ENCODE measurements at places on chromosomes 2 and 18.

DNA sequence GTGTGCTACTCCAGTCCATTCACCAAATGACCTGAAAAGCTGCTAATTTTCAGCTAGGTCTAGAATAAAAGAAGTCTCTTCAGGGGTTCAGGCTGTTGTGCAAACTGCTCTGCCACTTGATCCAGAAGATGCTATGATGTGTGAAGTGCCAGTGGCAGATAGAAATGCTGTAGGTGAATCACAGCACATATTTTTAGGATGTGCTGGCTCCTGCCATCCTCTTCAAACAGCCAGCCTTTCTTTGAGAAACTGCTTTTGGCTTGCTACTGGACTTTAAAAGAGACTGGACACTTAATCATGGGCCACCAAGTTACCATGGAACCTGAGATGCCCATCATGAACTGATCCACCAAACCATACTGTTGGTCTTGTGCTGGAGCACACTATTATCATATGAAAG is 322.1 kb downstream of the EN1 start:
- no peaks in the 10 kb centered on the region for H3K4me1 ChIP-seq
- H3K36me3 ChIP-seq: no peaks in the 10 kb centered on the region
- H3K4me3 ChIP-seq: no peak overlapping the region
- DNase-seq: no peak
- no peak overlapping the region for H3K27ac ChIP-seq
- H3K27me3 ChIP-seq: no peaks in the 10 kb centered on the region

- no peaks in the 10 kb centered on the region for H3K36me3 ChIP-seq
- H3K27me3 ChIP-seq: no peaks in the 10 kb centered on the region
- no peak for DNase-seq
- H3K4me1 ChIP-seq: no peaks in the 10 kb centered on the region
- no peak overlapping the region for H3K4me3 ChIP-seq
Observed at GRCh38 chr2:12828980-12829379, 112.2 kb downstream of the TRIB2 start.

DNA sequence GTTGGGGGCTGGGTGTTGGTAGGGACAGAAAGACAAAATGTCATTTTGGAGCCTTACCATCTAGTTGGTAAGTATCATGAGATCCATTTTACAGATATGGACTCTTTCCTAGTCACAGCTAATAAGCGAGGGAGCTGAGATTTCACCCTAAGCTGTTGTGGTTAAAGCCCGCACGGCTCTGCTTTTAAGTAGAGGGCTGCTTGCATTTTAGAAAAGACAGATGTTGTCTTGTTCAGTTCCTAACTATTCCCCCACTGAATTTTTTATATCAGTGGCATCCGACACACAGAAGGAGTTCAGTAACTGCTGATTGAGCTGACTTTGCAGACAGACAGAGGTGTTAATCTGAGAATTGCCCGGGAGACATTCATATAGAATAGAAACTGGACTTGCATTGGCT is 3.7 kb downstream of the QPCT start:
- no peaks in the 10 kb centered on the region for H3K27me3 ChIP-seq
- peaks cover 76% of the 10 kb centered on the region for H3K4me1 ChIP-seq
- H3K36me3 ChIP-seq: peaks cover 5% of the 10 kb centered on the region
- no peak overlapping the region for H3K27ac ChIP-seq

GRCh38 chr18:58101291-58101794 is 57.3 kb downstream of the NEDD4L start:
- H3K27me3 ChIP-seq: peaks cover 9% of the 10 kb centered on the region
- no peak for DNase-seq
- no peak overlapping the region for H3K4me3 ChIP-seq
- H3K27ac ChIP-seq: no peak overlapping the region
- H3K4me1 ChIP-seq: peaks cover 14% of the 10 kb centered on the region

GRCh38 chr2:207103132-207103531 is 62.6 kb downstream of the KLF7 start:
- H3K27ac ChIP-seq: no peak overlapping the region
- H3K36me3 ChIP-seq: peaks cover 80% of the 10 kb centered on the region
- H3K4me3 ChIP-seq: no peak overlapping the region
- H3K27me3 ChIP-seq: no peaks in the 10 kb centered on the region

- H3K27ac ChIP-seq: no peak overlapping the region
- H3K36me3 ChIP-seq: no peaks in the 10 kb centered on the region
- H3K27me3 ChIP-seq: no peaks in the 10 kb centered on the region
- no peak for DNase-seq
Observed at GRCh38 chr18:10101729-10102128, 187.9 kb downstream of the VAPA start.

- no peaks in the 10 kb centered on the region for H3K4me1 ChIP-seq
- DNase-seq: no peak
- H3K36me3 ChIP-seq: no peaks in the 10 kb centered on the region
- no peak overlapping the region for H3K4me3 ChIP-seq
- H3K27me3 ChIP-seq: no peaks in the 10 kb centered on the region
Observed at GRCh38 chr2:142778289-142778688, 99.2 kb upstream of the KYNU start.

DNA sequence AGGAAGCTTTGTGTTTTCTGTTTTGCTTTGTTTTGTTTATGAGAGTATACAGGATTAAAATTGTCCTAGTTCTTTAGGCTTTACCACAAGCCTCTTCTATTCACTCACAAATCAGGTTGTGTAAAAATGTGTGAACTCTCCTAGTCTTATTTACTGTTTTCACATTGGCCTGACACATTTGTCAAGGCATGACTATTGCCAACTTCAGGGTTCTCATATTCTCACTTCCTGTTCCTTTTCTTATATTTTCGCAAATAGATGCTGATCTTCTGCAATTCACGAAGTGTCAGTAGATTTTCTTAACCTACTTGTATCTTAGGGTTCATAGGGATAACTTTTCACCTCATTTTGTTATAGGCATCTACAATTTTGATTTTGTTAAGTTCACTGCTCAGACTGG is 67.1 kb downstream of the CCDC102B start:
- H3K36me3 ChIP-seq: no peaks in the 10 kb centered on the region
- H3K27me3 ChIP-seq: no peaks in the 10 kb centered on the region
- peak; percentile 3 for DNase-seq
- no peak overlapping the region for H3K4me3 ChIP-seq
- H3K4me1 ChIP-seq: no peaks in the 10 kb centered on the region

DNA sequence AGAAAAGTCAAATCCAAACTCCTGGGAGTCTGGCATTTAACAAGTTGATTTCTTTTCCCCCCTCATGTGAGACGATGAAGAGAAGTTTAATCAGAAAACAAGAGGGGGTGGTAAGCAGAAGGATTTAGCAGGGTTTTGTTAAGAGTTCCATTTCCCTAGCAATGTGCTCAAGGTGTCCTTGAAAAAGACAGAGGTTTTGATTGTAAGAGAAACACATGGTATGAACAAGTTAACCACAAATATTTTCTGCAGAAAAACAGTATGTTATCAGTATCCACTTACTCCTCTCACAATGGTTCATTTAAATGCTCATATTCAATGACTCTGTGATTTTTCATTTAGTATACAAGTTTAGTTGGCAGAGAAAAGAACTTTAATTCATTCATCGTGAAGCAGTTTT is 26.8 kb downstream of the LAMA1 start:
- H3K4me1 ChIP-seq: no peaks in the 10 kb centered on the region
- no peaks in the 10 kb centered on the region for H3K36me3 ChIP-seq
- no peak overlapping the region for H3K4me3 ChIP-seq
- no peak overlapping the region for H3K27ac ChIP-seq
- no peak for DNase-seq

- H3K4me3 ChIP-seq: no peak overlapping the region
- no peaks in the 10 kb centered on the region for H3K36me3 ChIP-seq
- H3K4me1 ChIP-seq: no peaks in the 10 kb centered on the region
- no peak overlapping the region for H3K27ac ChIP-seq
- H3K27me3 ChIP-seq: no peaks in the 10 kb centered on the region
Observed at GRCh38 chr18:73714466-73714865, 433.2 kb downstream of the FBXO15 start.

GRCh38 chr2:217008794-217009193 is 148.9 kb upstream of the TNP1 start:
- no peaks in the 10 kb centered on the region for H3K27me3 ChIP-seq
- no peak for DNase-seq
- H3K4me3 ChIP-seq: no peak overlapping the region
- H3K27ac ChIP-seq: no peak overlapping the region

DNA sequence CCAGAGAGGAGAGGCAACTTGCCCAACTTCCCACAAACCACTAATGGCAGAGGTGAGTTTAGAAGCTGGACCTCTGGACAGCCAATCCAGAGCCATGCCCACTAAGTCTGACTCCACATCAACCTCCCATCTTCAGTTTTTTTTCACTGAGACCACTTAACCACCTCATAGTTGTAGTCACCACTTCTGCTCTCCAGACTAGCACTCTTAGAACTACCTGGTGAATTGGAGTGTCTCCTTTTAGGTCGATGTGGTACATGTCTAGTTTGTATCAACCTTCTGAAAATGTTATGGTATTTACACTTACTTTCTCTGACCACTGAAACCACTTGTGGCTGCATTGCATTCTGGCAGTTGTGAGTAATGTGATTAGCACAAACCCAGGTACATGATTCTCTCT is 743.6 kb upstream of the FANCL start:
- no peaks in the 10 kb centered on the region for H3K4me1 ChIP-seq
- H3K36me3 ChIP-seq: no peaks in the 10 kb centered on the region
- no peak for DNase-seq
- no peak overlapping the region for H3K27ac ChIP-seq

Data from CD14-positive monocyte (primary cell).